Stimulated activated CD8-positive, alpha-beta memory T cell treated with anti-CD3 and anti-CD28 coated beads, Interleukin-7, amount 100 ng/mL, for 1 hour (primary cell): ENCODE measurements at places on chromosomes 2 and 18.
A peak's percentile ranks its signal among the peaks of the same experiment; 100 is the strongest.

- DNase-seq: no peak
Observed at GRCh38 chr2:126895336-126895735, 3.4 kb upstream of the TEX51 start.

- no peak for DNase-seq
Observed at GRCh38 chr2:232878855-232879617, 9.0 kb downstream of the SNORC start.

GRCh38 chr2:190664240-190664639 lies 15.4 kb downstream of the NAB1 start:
- no peak for DNase-seq

- DNase-seq: no peak
Observed at GRCh38 chr2:231680285-231680991, 27.9 kb upstream of the PTMA start.

DNA sequence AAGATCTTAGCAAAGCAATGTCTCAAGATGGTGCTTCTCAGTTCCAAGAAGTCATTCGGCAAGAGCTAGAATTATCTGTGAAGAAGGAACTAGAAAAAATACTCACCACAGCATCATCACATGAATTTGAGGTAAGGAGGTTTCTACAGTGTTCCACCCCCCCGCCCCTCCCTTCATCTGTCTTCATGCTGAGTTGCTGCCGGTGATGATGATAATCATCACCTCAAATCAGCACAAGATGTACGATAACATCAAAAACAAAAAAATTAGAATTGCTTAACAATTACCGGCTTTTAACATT lies 14.6 kb downstream of the UGP2 start:
- peak; percentile 21 for DNase-seq

GRCh38 chr18:12313530-12314245 lies 5.6 kb downstream of the TUBB6 start:
- DNase-seq: no peak

- DNase-seq: no peak
Observed at GRCh38 chr2:149606251-149606811, 18.8 kb upstream of the MMADHC start.

DNA sequence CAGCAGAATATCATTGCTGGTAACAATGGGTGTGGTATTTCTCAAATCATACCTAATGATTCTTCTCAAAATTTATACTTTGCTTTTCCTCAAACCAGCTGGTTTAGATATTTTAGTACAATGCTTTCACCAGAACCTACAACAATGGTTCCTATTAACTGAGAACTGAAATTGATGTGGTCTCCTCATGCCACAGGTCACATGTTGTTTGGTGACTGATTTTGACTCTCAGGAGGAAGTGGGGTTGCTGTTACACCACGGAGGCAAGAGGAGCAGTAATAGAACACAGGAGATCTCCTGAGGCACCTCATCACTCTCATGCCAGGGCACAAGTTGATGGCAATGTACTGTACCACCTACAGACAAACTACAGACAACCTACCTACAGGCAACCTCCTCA lies 3.0 kb upstream of the CEP68 start:
- DNase-seq: no peak

DNA sequence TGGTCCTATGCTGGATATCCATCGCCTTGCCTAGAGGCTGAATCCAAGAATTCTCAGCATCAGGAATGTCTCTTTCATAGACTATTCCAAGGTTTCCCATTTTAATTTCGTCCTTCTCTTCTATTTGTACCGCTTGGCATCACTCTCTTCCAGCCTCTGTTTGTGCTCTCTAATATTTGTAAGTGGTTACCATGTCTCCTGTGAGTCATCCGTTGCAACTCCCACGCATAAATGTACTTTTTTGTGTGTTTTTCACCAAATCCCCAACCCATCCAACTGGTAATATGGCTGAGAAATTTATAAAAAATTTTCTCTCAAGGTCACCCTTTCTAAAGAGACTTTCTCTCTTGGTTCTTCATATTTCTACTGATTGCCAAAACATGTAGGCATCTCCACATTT lies 21.8 kb downstream of the COLEC12 start:
- no peak for DNase-seq

- DNase-seq: no peak
Observed at GRCh38 chr2:234611209-234611608, 114.3 kb upstream of the ARL4C start.

DNA sequence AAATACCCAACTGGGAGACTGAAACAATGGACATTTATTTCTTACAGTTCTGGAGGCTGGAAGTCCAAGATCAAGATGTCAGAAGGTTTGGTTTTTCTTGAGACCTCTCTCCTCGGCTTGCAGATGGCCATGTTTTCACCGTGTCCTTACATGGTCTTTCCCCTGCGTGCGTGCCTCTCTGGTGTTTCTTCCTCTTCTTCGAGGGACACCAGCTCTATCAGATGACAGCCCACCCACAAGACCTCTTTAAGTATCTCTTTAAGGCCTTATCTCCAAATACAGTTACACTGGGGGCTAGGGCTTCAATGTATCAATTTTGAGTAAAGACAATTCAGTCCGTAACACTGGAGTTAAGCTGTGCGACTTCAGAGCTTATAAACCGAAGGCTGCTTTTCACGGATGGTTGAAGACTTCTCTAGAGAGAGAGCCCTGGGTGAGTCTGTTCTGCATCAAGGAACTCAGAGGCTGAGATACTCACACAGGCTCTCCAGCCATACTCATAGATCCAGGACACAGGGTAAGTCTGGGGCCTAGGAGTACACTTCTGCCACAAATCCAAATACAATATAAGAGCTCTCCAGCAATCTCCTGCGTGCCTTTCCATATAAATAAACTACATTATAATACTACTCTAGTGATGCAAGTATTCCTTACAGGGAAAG lies 339.9 kb upstream of the PKDCC start:
- DNase-seq: no peak

DNA sequence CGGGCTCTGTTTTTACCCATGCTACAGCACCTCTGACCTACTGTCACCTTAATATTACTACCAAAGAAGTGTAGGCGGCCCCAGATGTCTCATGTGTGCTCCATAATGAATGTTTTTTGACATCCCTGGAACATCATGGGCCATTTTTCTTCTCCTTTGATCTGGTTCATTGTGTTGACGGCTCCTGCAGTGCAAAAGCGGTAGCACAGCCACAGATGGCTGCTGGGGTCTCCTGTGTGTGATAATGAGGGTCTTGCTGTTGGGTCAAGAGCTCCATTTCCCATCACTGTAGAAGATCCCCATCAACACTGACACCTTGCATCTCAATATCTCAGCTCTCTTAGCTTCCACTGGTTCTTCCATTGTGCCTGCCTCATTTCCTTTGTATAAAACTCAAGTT lies 95.0 kb downstream of the CDH20 start:
- no peak for DNase-seq

- DNase-seq: no peak
Observed at GRCh38 chr2:30022444-30023071, 101.2 kb upstream of the ALK start.

GRCh38 chr2:237699870-237700511 lies 72.6 kb downstream of the LRRFIP1 start:
- no peak for DNase-seq

DNA sequence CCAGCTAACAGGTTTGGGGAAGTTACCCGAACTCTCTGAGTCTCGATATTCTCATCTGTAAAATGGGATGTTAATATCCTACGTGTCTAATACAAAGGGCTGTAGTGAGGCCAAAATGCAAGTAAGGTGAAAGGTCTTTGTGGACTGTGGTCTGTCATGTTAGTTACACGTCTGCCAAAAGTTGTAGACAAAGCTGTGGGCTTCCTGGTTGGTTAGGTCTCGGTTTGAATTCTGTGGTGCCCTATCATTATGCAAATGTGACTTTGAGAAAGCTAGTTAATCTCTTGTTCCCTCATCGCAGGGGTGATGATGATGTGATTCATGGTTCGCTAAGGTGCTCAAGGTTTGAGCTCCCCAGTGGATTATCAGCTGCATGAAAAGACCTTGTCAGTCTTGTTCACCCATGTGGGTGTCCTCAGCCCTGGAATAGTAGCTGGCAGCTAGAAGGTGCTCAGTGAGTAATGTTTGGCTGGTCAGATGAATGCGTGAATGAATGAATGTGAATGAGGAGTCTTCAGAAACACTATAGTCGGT lies 23.1 kb downstream of the TRIB2 start:
- DNase-seq: no peak

DNA sequence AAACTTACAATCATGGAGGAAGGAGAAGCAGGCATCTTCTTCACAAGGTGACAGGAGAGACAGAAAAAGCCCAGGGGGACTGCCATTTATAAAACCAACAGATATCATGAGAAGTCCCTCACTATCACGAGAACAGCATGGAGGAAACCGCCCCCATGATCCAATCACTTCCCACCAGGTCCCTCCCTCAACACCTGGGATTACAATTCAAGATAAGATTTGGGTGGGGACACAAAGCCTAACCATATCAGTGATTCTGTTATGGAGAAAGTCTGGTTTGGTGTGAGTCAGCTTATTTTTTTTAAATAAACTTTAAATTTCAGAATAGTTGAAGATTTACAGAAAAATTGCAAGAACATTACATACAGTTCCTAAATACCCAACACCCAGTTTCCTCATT lies 84.7 kb upstream of the SP3 start:
- DNase-seq: no peak

- no peak for DNase-seq
Observed at GRCh38 chr2:78009289-78009688, 487.1 kb upstream of the LRRTM4 start.

GRCh38 chr2:32702303-32703064 lies 74.6 kb downstream of the TTC27 start:
- DNase-seq: no peak

DNA sequence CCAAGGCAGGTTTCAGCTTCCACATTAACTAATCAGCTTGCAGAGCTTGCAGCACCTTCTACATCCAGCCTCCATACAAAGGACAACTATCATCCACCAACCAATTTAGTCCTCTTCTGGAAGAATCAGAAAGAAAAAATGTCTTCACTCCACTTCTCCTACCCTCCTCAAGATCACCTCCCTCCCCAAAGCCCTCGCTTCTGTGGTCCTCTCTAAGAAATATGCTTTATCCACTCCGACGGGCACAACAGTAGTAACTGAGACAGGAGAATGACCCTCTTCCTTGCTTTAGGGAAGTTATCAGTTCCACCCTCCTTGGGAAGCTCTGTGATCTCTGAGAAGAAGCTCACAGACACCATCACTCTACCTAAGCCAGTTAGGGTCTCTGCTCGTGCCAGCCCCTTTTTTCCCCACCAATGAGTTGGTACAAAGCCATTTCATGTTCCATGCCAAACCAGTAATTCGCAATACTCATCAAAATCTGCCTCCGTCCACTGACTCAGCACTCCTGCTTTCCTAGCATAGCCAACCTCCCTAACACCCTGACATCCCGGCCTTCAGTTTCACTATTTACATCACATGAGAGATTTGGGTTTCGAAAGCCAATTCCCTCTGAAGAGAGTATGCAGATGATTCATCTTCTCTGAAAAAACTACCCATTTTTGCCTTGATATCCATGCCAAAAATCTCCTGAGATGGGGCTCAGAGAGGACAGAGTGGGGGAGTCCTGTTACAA lies 114.1 kb upstream of the PKDCC start:
- DNase-seq: no peak

DNA sequence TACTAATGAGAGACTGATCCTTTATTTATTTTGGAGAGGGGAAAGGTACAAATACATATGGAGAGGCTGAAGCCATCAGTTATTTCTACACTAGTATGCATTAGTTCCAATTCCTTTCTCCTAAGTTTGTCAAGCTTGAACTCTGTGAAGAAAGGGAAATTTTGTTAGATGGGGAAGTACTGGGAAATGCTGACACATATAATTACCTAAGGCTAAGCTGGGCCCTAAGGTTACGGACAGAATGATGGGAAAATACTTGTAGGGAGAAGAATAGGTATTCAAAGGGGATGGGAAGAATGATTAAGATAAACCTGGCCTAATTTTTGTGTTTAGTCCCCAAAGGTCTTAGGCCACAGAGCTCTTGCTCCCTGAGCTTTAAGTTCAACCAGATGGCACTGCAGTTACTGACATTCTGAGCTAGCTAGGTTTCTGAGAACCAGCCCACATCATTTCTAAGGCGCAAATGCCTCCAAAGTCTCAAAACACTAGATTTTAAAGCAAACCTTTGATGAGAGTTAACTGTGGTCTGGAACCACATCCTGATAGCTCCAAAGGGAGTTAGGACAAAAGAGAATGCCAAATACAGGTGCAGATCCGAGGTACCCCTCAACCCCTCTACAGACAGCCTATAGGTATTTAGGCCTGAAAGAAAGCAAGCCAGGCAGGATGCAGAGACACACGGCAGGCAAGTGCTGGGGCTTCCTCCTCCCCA lies 2.7 kb downstream of the TMEM163 start:
- DNase-seq: no peak

DNA sequence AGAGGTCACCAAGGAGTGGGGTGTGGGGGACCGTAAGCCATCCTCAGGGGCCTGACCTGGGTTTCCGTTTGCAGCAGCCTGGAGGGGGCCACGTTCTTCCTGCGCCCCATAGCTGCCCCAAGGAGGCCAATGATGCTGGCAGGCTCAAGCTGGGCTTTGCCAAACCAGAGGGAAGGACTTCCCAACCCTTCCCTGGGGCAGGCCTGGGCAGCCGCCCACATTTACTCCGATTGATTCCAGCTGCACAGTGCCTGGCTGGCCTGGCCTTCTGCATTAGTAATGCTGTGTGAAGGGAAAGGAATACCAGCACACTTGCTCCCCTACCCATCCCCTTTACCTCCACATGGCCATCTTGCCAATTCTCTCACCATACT lies 360.6 kb upstream of the SLC14A2 start:
- DNase-seq: no peak

GRCh38 chr2:226466589-226466988 lies 333.0 kb downstream of the IRS1 start:
- DNase-seq: no peak

DNA sequence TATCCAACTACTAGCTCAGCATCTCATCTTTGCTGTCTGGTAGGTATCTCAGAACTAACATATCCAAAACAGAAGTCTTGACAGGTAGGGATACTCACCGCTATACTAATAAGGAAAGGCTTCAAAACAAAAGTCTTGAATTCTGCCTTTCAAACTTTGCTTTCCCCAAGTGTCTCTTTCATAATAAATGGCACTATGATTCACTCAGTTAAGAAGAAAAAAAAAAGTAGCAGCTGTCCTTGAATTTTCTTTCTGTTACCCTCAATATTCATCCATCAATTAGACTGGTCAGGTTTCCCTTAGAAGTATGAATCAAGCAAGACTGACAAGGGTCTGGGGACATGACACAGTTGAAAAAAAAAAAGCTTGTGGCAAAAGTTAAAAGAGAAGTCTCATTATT lies 175.1 kb downstream of the GULP1 start:
- DNase-seq: no peak

GRCh38 chr2:128306081-128306930 lies 12.4 kb downstream of the HS6ST1 start:
- no peak for DNase-seq

GRCh38 chr18:58438958-58439300 lies 190.0 kb downstream of the ALPK2 start:
- DNase-seq: no peak

- DNase-seq: no peak
Observed at GRCh38 chr2:165745916-165746315, 48.1 kb downstream of the GALNT3 start.

GRCh38 chr2:156652691-156653090 lies 216.5 kb downstream of the GPD2 start:
- no peak for DNase-seq

- DNase-seq: no peak
Observed at GRCh38 chr2:104896446-104896845, 42.5 kb downstream of the POU3F3 start.
